ENCODE measurements at places on chromosomes 6 and 20.

GRCh38 chr6:151119823-151120524 is 119.8 kb upstream of the AKAP12 start:
- H3K4me3 ChIP-seq: no peak overlapping the region
- H3K36me3 ChIP-seq: no peaks in the 10 kb centered on the region
- DNase-seq: no peak
- no peak overlapping the region for H3K27ac ChIP-seq
- H3K27me3 ChIP-seq: peaks cover 2% of the 10 kb centered on the region

GRCh38 chr6:143279385-143279784 is 171.1 kb downstream of the ADAT2 start:
- H3K27me3 ChIP-seq: no peaks in the 10 kb centered on the region
- peaks cover 1% of the 10 kb centered on the region for H3K4me1 ChIP-seq
- H3K4me3 ChIP-seq: no peak overlapping the region
- DNase-seq: peak; percentile 19
- H3K27ac ChIP-seq: no peak overlapping the region

DNA sequence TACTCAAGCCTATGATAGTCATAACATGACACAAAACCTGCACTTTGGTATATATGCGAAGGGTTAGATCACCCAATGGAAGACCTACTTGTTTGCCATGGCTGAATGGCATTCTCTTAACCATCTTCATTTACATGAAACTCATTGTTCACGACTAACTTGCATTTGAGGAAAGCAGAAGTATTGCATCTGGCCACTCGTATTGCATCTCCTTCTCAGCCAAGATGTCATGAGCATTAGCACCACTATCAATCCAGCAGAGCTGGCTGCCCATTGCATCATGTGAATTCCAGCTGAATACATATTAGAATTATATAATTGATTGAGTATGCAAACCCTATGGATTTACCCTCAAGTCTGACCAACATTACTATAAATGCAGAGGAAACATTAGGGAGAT is 390.2 kb downstream of the LAMA2 start:
- H3K4me1 ChIP-seq: no peaks in the 10 kb centered on the region
- no peaks in the 10 kb centered on the region for H3K27me3 ChIP-seq
- H3K27ac ChIP-seq: no peak overlapping the region
- no peak overlapping the region for H3K4me3 ChIP-seq
- no peak for DNase-seq
- H3K36me3 ChIP-seq: no peaks in the 10 kb centered on the region

- H3K27me3 ChIP-seq: no peaks in the 10 kb centered on the region
- no peak overlapping the region for H3K4me3 ChIP-seq
- H3K4me1 ChIP-seq: peaks cover 15% of the 10 kb centered on the region
- H3K27ac ChIP-seq: no peak overlapping the region
- DNase-seq: no peak
Measured at GRCh38 chr6:139242457-139243240, 49.1 kb downstream of the TXLNB start.

DNA sequence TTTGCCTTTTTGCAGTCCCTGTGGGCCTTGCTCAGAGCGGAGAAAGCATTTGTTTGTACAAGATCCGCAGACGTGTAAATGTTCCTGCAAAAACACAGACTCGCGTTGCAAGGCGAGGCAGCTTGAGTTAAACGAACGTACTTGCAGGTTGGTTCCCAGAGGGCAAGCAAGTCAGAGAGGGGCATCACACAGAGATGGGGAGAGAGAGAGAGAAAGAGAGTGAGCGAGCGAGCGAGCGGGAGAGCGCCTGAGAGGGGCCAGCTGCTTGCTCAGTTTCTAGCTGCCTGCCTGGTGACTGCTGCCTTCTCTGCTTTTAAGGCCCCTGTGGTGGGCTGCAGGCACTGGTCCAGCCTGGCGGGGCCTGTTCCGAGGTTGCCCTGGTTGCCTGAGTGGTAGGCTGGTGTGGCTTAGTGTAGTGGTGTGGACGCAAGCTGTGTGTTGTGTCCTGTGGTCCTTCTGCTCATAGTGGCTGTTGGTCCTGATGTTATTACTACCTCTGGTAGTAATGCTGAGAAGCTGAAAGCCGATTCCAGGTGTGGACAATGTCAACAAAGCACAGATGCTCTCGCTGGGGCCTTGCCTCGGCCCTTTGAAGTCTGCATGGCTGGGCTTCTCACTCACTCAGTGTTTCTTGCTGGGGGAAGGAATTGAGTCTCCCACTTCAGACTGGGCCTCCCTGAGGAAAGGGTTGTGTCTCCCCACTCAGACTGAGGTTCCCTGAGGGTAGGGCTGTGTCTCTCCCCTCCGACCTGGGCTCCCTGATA is 12.1 kb downstream of the VEGFA start:
- peaks cover 53% of the 10 kb centered on the region for H3K36me3 ChIP-seq
- no peak overlapping the region for H3K4me3 ChIP-seq
- no peak overlapping the region for H3K27ac ChIP-seq
- DNase-seq: no peak
- no peaks in the 10 kb centered on the region for H3K27me3 ChIP-seq

- H3K4me3 ChIP-seq: no peak overlapping the region
- no peaks in the 10 kb centered on the region for H3K27me3 ChIP-seq
- H3K4me1 ChIP-seq: no peaks in the 10 kb centered on the region
Measured at GRCh38 chr6:22980446-22980845, 411.1 kb downstream of the HDGFL1 start.

DNA sequence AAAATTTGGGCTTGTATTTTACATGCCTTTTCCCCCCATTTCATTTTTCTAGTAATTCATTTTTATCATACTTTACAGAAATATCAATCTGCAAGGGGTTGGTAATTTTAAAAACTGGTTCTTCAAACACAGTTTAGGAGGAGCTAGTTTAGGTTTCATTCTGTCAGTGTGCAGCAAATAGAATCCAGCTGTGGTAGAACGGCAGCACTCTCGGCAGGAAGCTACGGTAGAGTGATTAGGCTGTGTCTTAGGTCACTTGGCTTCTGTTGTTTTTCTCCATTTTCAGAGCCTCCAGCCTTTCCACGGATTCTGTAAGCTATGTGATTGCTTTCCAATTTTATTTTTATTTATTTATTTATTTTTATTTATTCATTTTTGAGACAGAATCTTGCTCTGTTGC is 32.7 kb downstream of the TLDC2 start:
- H3K27ac ChIP-seq: no peak overlapping the region
- DNase-seq: no peak
- H3K36me3 ChIP-seq: peaks cover 19% of the 10 kb centered on the region
- peaks cover 16% of the 10 kb centered on the region for H3K4me1 ChIP-seq
- no peak overlapping the region for H3K4me3 ChIP-seq
- H3K27me3 ChIP-seq: no peaks in the 10 kb centered on the region

- H3K4me1 ChIP-seq: peaks cover 10% of the 10 kb centered on the region
- no peaks in the 10 kb centered on the region for H3K27me3 ChIP-seq
- H3K4me3 ChIP-seq: no peak overlapping the region
- H3K27ac ChIP-seq: no peak overlapping the region
- H3K36me3 ChIP-seq: no peaks in the 10 kb centered on the region
- DNase-seq: no peak
Measured at GRCh38 chr6:31035862-31036497, 25.7 kb downstream of the MUC22 start.

- peaks cover 13% of the 10 kb centered on the region for H3K36me3 ChIP-seq
- H3K4me3 ChIP-seq: no peak overlapping the region
- no peak for DNase-seq
- H3K4me1 ChIP-seq: peaks cover 5% of the 10 kb centered on the region
- H3K27ac ChIP-seq: no peak overlapping the region
Measured at GRCh38 chr6:130045622-130046021, 27.2 kb downstream of the L3MBTL3 start.

- DNase-seq: no peak
- no peak overlapping the region for H3K27ac ChIP-seq
- no peak overlapping the region for H3K4me3 ChIP-seq
- H3K4me1 ChIP-seq: no peaks in the 10 kb centered on the region
- no peaks in the 10 kb centered on the region for H3K27me3 ChIP-seq
- no peaks in the 10 kb centered on the region for H3K36me3 ChIP-seq
Measured at GRCh38 chr20:11267762-11268335, 594.0 kb upstream of the JAG1 start.

GRCh38 chr6:129555206-129555832 is 154.7 kb downstream of the ARHGAP18 start:
- H3K4me3 ChIP-seq: no peak overlapping the region
- no peak overlapping the region for H3K27ac ChIP-seq

- H3K36me3 ChIP-seq: no peaks in the 10 kb centered on the region
- H3K4me1 ChIP-seq: peaks cover 8% of the 10 kb centered on the region
- H3K4me3 ChIP-seq: no peak overlapping the region
- no peak overlapping the region for H3K27ac ChIP-seq
- H3K27me3 ChIP-seq: no peaks in the 10 kb centered on the region
Measured at GRCh38 chr6:142420802-142421201, 119.0 kb downstream of the ADGRG6 start.

- no peaks in the 10 kb centered on the region for H3K4me1 ChIP-seq
- no peaks in the 10 kb centered on the region for H3K27me3 ChIP-seq
- DNase-seq: no peak
Measured at GRCh38 chr6:129353067-129353466, 356.9 kb downstream of the ARHGAP18 start.

- H3K27me3 ChIP-seq: no peaks in the 10 kb centered on the region
- H3K4me3 ChIP-seq: no peak overlapping the region
- H3K27ac ChIP-seq: no peak overlapping the region
- H3K36me3 ChIP-seq: no peaks in the 10 kb centered on the region
Measured at GRCh38 chr6:87722540-87723169, 20.6 kb upstream of the AKIRIN2 start.

DNA sequence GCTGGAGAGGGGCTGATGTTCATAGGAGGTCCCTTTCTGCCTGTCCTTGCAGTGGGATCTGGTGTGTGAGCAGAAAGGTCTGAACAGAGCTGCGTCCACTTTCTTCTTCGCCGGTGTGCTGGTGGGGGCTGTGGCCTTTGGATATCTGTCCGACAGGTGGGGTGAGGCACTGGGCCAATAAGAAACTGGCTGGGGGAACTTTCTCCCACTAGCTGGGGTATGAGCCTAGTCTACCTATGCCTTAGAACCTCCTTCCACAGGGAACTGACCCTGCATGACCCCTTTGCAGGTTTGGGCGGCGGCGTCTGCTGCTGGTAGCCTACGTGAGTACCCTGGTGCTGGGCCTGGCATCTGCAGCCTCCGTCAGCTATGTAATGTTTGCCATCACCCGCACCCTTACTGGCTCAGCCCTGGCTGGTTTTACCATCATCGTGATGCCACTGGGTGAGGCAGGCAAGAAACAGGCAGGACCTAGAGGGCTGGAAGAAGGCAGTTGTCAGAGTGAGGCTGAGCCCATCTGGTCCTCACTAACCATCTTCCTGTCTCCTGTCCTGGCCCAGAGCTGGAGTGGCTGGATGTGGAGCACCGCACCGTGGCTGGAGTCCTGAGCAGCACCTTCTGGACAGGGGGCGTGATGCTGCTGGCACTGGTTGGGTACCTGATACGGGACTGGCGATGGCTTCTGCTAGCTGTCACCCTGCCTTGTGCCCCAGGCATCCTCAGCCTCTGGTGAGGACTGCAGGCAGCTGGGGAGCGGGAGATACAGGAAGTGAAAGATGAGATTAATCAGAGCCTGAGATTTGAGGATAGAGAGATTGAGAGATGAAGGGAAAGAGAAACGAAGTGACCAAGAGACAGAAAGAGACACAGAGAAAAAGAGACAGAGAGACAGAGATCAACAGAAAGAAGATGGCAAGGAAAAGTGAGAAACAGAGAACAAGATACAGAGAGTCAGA is 1.6 kb downstream of the SLC22A7 start:
- no peaks in the 10 kb centered on the region for H3K4me1 ChIP-seq
- H3K4me3 ChIP-seq: no peak overlapping the region
- no peaks in the 10 kb centered on the region for H3K27me3 ChIP-seq
- H3K36me3 ChIP-seq: no peaks in the 10 kb centered on the region

DNA sequence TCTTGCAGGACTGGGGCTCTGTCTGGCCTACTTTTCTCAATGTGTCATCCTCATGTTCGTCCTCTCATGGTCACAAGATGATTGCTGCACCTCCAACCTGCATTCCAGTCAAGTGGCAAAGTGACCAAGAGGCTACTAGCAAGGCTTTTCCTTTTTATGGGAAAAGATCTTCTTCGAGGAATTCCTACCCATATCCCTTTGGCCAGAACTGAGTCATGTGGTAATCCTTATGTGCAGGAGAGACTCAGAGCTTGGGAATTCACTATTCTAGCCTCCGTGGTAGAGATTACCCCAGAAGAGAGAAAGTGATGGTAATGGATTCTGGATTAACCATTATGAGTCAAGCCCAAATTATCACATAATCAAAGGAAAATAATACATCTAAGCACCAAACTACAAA is 162.7 kb downstream of the KCNQ5 start:
- DNase-seq: no peak
- peaks cover 4% of the 10 kb centered on the region for H3K36me3 ChIP-seq
- H3K27ac ChIP-seq: no peak overlapping the region
- H3K4me3 ChIP-seq: no peak overlapping the region
- peaks cover 8% of the 10 kb centered on the region for H3K4me1 ChIP-seq
- H3K27me3 ChIP-seq: no peaks in the 10 kb centered on the region

DNA sequence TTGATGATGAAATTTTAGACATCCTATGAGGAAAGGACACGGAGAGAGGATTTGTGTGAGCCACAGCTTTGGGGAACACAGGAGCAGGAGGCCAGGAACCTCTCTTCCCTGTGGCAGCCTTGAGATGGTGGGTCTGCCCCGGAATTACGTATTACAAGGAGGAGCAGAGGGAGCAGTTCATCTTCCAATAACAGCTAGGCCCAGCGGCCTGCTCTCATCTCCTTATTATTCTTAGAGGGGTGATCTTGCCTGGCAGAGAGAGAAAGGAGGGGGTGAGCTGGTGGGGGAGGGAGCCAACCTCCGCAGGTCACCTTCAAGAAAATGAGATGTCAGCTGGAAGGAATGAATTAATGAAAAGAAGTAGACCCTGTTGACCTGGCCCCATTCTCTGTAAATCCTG is 305.8 kb downstream of the LRFN2 start:
- no peaks in the 10 kb centered on the region for H3K4me1 ChIP-seq
- H3K36me3 ChIP-seq: no peaks in the 10 kb centered on the region
- no peak for DNase-seq
- H3K4me3 ChIP-seq: no peak overlapping the region
- H3K27ac ChIP-seq: no peak overlapping the region
- H3K27me3 ChIP-seq: peaks cover 15% of the 10 kb centered on the region

DNA sequence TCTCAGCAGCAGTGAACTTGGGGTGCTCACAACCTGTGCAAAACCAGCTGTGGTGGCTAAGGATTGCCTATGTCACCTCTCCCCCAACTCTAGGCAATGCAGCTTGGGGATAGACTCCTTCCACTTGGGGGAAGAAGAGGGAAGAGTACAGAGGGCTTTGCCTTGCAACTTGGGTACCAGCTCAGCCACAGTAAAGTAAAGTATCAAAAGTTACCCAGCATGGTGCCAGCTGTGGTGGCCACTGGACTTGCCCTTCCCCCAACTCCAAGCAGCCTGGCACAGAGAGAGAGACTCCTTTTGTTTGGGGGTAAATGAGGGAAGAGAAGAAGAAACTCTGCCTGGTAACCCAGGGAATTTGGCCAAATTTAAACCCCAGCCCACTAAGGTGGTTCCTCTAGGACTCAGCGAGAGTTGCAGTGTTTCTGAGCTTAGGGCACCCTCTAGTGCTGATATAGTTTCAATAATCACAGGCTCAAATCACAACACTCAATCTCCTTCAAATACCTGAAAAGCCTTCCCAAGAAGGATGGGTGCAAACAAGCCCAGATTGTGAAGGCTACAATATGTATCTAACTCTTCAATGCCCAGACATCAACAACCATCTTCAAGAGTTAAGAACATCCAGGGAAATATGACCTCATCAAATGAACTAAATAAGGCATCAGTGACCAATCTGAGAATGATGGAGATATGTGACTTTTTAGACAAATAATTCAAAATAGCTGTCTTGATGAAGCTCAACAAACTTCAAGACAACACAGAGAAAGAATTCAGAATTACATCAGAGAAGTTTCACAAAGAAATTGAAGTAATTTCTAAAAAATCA is 7.6 kb upstream of the DEFB129 start:
- no peak overlapping the region for H3K4me3 ChIP-seq
- no peak overlapping the region for H3K27ac ChIP-seq
- H3K27me3 ChIP-seq: peaks cover 4% of the 10 kb centered on the region
